A172 (cell line): ENCODE measurements at places on chromosomes 6 and 20. TPM values are rescaled to one million over a fixed set of nuclear protein-coding genes. Genes with fewer than 3 reads are reported as not detected.

Gene ASCC3
- 39.4 and 41.7 TPM in 2 replicates for total RNA-seq

Gene BANF2
- total RNA-seq, result not detected in 2 replicates

Gene FOXA2
- total RNA-seq, result 1.2 and 2.2 TPM in 2 replicates

Gene CFAP61
- total RNA-seq, result 0.16 and 0.22 TPM in 2 replicates

Gene PROCR
- 32.2 and 48.0 TPM in 2 replicates for total RNA-seq

Gene MICB
- total RNA-seq, result 16.5 and 17.1 TPM in 2 replicates

DNA sequence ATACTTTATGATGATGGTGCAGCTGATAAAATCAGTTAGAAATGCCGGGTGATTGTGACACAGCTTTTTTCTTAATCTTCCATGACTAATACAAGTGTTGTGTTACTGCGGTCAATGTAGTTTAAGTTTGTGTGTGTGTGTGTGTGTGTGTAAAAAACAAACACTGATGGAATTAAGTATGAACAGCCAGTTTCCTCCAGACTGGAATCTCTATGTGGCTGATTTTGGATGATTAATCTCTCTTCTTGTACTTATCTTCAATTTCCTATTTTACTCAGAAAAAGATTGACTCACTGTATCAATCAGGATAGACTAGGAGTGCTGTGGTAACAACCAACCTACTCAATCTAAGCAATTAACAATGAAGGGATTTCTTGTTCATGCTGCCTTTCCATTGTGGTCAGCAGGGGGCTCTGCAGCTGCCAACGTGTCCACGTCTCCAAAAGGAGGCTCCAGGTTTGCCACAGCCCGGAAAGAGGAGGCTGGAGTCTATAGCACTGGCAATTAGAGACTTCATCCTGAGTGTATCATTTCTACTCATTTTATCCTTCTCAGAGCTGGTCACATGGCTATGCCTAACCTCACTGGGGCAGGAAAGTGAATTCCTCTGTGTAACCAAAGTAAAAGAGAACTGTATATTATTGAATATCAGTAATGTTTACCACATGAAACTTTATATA is 107.7 kb downstream of the CD109 start:
- DNase-seq, result peak; percentile 73

DNA sequence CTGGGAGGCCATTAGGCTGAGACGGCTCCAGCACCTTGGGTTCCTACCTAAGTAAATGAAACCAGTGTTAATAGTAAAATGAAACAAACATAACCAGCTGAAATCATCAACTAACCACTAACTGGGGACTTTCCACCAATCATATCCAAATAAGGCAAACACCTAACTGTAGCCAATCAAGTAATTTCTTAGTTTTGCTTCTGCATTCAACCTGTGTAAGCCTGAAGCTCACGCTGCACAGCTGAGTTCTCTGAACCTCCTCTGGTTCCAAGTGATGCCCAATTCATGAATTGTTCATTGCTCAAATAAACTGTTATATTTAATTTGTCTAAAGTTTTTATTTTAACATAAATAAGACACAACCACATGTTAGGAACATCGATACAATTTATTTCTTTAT is 22.5 kb downstream of the KLHL32 start:
- DNase-seq, result no peak

GRCh38 chr6:137188855-137189254 is 15.4 kb upstream of the IL22RA2 start:
- DNase-seq, result peak; percentile 26

GRCh38 chr6:52015953-52016352 is 71.5 kb downstream of the PKHD1 start:
- no peak for DNase-seq

- no peak for DNase-seq
Measured at GRCh38 chr6:139416146-139416545, 41.7 kb upstream of the CITED2 start.

DNA sequence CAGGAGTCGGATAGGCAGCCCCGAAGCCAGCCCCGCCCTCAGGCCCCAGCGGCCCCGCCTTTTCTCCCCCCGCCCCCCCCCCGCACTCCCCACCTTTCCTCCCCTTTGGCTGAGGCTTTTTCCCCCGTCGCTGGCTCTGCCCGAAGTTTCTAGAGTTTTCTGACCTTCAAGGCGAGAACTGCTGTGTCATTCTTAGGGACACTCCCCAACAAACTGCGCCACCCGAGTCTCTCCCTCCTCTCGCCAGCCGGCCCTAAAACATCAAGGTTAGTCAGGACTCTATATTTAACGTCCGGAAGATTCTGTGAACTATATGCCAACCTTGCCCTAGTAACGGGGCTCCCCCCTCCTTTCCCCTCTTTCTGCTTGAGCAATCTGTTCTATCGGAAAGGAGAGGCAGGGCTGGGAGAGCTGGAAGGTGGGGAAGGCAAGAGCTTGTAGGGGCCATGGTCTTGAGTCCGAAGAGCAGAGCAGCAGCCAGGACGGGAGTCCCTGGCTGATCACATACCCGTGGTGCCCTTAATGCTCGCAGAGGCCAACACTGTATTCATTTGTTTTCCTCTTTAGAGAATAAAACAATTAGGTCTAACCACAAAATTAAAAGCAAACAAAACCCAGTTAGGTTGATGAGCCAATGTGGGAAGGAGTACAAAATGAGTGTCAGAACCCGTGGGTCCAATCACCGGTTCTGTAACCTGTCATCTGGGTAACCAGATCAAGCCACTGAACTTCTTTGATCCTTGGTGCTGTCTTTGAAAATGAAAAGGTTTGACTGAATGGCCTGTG is 5.3 kb upstream of the HSPA1B start:
- peak; percentile 68 for DNase-seq

- DNase-seq, result no peak
Measured at GRCh38 chr6:5174756-5175549, 85.8 kb downstream of the LYRM4 start.

GRCh38 chr6:41939176-41939847 is 2.3 kb downstream of the CCND3 start:
- DNase-seq, result peak; percentile 15

DNA sequence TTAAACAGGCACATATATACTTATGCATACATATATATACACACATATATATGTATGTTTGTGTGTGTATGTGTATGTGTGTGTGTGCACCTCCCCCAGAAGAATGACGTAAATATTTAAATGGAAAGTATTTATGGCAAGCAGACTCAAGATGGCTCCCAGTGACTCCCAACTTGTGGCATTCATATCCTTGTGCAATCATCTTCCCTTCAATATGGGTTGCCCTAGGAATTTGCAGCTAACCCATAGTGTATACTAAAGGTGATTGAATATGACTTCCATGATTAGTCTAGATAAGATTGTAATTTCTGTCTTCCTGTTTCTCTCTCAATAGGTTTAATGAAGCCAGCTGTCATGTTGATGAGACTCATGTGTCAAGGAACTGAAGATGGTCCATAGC is 127.6 kb downstream of the TRDN start:
- no peak for DNase-seq

DNA sequence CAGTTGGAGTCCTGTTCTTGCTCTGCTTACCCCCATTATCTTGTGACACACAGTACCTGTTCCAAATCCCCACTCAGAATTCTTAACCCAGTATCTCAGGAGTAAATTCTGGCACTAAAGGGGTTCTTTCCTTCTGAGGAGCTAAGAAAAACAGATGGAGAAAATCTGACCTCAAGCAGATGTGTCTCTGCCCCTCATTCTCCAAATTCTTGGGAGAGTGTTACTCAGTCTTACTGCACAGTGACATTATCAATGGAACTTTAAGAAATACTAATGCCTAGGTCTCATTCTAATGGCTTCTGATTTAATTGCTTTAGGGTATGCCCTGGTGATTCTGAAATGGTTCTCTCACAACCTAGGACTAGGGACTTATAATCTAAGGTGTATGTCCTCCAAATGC is 40.6 kb upstream of the PTPRK start:
- no peak for DNase-seq

- DNase-seq, result no peak
Measured at GRCh38 chr20:63661108-63661507, 3.0 kb downstream of the RTEL1 start.

DNA sequence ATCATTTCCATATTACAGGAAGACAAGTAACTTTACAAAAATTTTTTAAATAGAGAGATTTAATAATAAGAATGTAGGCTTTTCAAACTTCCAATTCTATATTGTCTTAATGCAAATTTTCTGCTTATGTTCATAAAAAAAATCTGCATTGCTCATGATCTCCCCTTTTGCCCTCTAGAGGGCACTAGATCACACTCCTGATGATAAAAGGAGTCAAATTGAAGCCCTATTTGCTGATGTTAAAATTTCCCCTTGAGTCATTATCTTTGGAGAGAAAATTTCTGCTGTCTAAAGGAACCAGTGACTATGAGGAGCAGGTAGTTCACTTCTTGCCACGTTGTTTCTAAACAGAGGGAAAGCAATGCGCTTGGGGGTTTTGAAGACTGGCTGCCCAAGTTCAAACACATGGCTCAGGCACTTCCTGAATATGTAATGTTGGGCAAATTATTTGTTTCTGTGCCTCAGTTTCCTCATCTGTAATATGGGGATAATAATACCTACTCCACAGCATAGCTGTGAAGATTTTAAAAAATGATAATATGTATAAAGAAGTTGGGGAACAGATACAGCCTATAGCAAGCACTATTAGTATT is 874.2 kb downstream of the TFAP2A start:
- DNase-seq, result peak; percentile 63

GRCh38 chr6:32933661-32934085 is 7.2 kb downstream of the HLA-DMB start:
- peak; percentile 45 for DNase-seq
